ENCODE measurements at places on chromosomes 12 and 14.

DNA sequence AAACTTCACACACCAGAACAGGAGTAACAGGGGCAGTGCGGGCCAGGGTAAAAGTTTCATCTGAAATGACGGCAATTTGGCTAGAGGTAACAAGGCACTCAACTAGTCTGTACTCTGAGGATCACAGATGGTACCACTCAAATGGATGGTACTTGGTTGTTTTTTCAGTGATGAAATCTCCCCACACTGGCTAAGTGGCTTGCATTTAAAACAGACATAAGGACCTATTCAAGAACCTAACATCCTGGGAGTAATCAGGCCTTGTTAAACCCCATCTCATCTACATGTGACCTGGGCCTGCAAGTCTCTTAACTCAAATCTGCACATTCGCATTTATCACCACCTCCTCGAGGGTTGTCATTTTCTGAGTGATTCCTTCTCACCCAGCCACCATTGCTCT, 90.8 kb downstream of the PRKAB1 start:
- DNase-seq, result no peak

DNA sequence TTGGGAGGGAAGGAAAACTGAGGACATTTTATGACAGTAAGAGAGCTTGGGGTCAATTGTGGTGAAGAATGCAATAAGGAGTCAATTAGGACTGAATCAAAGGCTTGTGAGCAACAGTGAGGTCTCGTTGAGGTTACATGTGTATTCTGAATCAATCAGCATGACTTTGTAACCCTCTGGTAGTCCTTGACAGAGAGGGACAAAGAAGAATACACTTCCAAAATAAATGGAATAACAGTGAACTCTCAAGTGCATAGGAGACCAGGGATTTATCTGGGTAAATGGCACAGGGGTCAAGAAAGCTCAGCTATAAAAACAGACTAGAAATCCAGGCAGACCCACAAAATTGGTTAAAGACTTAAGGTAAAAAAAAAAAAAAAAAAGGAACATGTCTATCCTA, 85.1 kb upstream of the NAV3 start:
- DNase-seq, result no peak

- no peak for DNase-seq
These were observed 138.0 kb upstream of the SLCO1C1 start for GRCh38 chr12:20557096-20557495.

GRCh38 chr14:99664058-99664936, 19.4 kb downstream of the HHIPL1 start:
- no peak for DNase-seq

DNA sequence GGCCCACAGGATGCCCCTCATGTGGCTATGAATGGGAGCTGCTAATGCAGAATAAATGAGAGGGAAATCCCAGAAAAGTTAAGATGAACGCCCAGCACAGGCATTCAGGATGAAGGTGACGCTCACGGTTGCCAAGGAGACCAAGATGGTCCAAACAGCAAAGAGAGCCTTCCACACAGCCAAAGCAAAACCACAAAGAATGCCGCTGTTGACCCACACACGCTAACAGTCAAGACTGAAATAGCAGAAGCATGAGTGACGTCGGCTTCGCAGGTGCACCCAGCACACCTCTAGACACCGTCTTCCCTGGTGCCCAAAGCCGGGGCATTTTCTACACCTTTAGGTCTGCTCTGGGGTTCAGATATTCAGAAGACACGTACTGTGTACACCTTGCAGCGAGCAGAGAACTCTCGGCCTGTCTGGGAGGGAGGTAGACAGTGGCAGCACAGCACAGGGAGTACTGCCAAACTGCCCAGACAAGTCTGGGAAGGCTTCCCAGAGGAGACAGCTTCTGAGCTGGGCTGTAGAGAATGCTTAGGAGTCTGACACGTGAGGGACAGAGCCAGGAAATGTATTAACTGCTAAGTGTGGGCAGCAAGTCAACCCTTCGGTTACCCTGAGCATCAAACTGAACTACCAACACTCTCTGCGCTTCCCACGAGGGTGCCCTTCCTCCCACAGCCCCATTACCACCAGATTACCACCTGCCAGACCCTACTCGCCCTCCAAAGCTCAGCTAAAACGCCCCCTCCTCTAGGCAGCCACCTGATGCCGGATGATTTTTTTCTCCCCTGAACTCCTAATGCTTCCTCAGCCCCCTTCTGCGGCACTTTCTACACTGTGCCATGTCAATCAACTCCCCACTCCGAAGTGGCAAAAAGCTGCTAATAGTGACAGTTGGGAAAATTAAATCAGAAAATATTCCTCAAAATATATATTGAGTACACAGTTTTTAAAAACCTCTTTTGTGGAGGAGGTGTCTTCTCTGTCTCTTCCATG, 50.1 kb downstream of the CCDC88C start:
- DNase-seq, result no peak

GRCh38 chr12:46214668-46215436, 54.0 kb downstream of the SLC38A1 start:
- peak; percentile 59 for DNase-seq
